Hypothalamus (tissue), 51 donors: ENCODE measurements at places on chromosomes 13 and 19.

GRCh38 chr13:113357529-113357928, 6.4 kb downstream of the GRTP1 start:
- DNase-seq: no peak

DNA sequence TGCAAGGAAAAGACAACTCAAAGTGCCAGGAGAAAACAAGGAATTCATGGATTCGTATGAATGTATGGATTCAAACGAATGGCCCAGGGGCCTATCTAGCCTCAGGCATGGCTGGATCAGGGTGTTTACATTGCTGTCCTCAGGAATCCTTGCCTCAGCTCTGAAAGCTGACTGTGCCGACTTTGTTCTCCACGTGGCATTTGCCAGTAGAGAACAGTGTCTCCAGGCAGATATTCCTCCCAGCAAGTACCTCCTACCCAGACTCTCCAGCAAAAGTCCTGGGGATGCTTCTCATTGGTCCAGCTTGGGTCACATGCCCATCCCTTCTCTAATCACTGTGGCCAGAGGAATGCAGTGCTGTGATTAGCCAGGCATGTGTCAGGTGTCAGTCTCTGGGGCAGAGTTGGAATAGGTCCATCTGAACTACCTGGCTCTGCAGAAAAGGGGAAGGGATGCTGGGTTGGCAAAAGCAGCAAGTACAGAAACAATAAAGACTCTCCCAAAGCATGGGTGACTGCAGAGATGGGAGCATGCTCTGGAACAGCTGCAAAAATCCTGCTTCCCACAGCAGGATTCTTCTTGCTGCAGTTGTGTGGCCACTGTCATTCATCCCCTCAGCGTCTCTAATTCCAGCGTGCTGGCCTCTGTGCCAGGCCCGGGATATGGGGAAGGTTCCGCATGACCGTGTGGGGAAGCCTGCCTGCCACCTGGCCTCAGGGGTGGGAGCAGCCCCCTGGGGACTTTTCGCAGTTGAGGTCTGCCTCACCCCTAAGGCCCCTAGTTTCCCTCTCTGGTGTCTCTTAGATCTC, 30.0 kb downstream of the CCNE1 start:
- DNase-seq: no peak

DNA sequence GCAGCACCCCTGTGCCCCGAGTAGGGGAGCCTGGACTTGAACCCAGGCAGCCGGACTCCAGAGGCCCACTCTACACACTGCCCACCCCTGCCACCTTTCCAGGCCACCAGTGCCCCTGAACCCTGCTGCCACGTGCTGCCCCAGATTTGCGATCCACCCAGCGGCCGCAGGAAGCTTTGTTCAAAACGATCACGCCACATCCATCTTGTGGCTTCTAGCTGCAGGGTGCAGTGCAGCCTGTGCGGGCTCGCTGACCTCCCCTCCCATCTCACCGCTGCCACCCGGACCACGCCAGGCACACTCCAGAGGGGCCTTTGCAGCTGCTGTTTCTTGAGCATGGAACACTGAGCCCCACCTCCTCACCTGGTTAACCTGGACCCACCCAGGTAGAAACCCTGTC, 3.8 kb downstream of the RAVER1 start:
- no peak for DNase-seq

GRCh38 chr13:71593566-71593965, 273.4 kb downstream of the DACH1 start:
- no peak for DNase-seq

GRCh38 chr13:94305934-94306333, 173.5 kb downstream of the DCT start:
- no peak for DNase-seq

GRCh38 chr13:93774506-93774905, 547.9 kb downstream of the GPC6 start:
- DNase-seq: no peak

GRCh38 chr19:45765702-45766295, 3.3 kb downstream of the SIX5 start:
- DNase-seq: no peak

- DNase-seq: no peak
Observed at GRCh38 chr13:74921326-74921725, 560.6 kb downstream of the TBC1D4 start.

DNA sequence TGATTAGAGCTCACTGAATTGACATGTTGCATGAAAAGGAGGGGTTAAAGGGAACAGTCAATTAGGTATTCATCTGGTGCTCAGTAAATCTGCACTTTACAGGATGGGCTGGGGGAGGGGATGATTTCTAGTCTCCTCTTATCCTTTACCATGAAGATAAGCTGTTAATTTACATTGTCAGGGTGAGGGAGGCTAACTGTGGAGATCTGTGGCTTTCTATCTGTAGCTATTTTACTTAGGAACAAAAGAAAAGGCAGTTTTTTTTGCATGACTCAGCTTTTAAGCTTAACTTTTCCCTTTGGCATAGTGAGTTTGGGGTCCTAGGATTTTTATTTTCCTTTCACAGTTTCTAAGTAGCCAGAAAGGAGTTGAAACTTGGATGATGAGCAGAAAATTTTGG, 253.3 kb downstream of the LMO7 start:
- DNase-seq: no peak

- no peak for DNase-seq
Observed at GRCh38 chr13:41605319-41606285, 148.3 kb downstream of the RGCC start.

DNA sequence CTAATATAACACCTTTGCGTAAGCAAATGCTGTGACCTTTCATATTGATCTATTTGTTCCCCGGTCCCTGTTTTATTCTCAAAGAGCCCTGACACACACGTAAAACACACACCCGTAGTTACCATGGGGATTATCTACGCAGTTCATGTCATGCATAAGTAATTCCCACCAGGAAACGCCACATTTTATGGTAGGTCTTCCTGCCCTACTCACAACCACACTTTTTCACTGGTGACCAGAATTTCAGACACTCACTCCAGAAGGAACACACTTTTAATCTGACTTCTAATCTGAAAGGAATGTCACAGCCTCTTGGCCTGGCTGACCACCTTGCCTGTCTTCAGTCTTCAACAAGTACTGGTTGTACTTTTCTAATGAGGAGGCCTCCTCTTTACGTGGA, 46.8 kb downstream of the SLC7A1 start:
- no peak for DNase-seq

GRCh38 chr13:87168390-87168789, 502.8 kb upstream of the SLITRK5 start:
- DNase-seq: no peak

DNA sequence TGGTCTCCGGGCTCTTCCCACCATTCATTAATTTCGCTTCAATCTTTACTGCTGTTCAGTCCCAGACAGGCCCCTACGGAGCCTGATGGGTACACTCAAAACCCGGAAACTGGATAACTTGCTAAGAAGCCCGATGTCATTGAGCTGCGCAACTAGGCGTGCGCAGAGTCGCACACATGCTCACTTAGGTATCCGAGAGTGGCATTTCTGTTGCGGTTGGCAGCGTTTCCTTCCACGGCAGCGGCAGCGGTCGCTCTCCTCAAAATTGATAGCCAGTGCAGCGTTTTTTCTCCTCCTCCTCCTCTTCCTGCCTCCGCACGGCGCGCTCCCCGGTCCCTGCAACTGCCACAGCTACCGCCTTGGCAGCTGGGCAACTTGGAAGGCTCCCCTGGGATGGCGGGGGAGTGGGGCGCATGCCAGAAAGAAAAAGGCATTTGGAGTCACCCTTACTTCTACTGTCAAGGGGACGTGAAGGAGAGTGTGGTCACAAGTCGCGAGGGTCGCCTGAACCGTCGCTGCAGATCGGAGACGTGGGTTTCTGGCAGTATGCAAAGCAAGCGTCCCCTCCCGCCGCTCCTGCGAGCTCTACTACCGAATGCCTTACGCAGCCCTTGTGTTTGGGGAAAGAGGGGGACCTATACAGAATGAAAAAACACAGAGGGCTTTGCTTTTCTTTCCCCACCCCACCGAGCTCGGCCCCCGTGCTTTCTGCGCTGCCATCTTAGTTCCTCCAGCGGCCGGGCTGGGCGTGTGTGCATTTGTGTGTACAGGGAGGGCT, 2.4 kb upstream of the MYCBP2 start:
- DNase-seq: peak; percentile 94

DNA sequence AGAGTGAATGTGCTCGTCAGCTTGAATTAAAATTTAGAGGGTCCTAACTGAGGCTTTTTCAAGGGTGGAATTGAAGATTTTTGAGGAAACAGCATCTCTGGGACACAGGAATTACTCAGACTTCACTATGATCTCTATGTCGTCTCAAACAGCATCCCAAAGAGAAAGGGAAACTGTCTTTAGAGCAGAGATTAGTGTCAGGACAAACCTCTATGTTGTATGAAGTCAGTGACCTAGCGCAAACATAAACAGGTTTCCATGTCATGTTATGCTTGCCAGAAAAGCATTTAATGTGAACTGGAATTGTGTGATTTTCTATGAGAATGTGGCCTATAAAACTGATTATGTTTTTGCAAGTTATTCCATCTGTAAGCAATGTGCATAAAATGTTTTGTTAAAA, 573.7 kb downstream of the GPC6 start:
- no peak for DNase-seq

GRCh38 chr19:17487284-17488121, 17.2 kb downstream of the SLC27A1 start:
- DNase-seq: no peak

DNA sequence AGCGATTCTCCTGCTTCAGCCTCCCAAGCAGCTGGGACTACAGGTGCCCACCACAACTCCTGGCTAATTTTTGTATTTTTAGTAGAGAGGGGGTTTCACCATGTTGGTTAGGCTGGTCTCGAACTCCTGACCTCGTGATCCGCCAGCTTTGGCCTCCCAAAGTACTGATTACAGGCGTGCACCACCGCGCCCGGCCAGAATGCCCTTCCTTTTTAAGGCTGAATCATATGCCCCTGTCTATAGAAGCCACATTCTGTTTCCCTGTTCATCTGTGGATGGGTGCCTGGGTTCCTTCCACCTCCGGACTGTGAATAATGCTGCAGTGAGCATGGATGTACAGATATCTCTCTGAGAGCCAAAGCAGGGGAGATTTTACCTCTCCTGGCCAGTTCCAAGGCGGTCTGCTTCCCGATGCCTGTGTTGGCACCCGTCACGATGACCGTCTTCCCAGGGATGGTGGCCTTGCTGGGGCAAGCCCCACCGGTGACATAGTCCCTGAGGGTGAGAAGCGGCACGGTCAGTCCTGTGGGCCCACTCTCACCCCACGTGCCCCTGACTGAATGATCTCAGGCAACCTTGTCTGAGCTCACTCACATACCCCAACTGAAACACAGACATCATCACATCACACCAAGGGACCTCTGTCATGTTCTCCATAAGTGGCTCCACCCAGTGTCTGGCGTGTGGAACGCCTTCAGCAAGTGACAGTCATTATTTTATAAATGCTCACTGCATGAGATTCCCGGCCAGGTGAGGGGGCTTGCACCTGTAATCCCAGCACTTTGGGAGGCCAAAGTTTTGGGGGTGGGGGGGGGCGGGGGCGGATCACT, 4.0 kb downstream of the RDH13 start:
- DNase-seq: no peak

- no peak for DNase-seq
Observed at GRCh38 chr19:35592226-35592625, 6.3 kb downstream of the PMIS2 start.

DNA sequence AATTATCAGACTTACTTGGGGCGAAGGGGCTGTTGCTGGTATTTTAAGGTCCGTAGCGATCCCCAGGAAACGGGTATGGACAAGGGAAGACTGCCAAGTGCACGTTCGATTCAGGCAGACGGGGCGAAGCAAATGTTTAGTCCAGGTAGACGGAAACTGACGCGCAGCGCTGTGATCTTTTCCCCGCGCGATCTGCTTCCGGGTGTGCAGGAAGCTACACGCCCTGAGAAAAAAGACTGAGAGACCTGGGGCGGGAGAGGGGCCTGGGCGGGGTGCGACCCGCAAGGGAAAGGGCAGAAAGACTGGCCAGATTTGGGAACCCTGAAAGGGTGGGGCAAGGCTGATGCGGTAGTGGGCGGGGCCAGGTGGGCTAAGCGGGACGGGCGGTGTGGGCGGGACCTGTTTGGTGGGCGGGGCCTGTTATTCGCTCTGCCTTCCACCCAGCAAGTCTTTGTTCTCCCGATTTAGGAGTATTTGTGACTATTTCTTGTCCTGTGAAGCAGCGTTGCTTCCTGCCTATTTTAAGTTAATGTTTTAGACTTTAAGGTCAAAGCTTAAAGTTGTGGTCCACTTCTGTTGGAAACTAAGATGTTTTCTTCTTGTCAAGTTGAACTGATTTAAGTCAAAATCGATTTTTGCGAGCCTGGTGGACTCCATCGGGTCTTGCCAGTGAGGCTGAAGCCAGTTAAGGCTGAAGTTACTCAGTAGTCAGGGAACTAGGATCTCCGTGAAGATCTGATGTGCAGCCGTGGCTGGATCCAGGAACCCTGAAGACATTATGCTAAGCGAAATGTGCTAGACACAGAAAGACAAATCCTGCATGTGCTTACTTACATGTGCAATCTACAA, at the start of gene ZNF836:
Gene ZNF836, minus strand, starts transcription at position 301 of the 849 bp plus-strand sequence. CDS start 3,549 bp downstream, outside the sequence.
- peak; percentile 87 for DNase-seq

- DNase-seq: no peak
Observed at GRCh38 chr19:36152352-36153091, at the start of gene COX7A1. Gene COX7A1, minus strand, starts transcription at chr19:36152447. Its CDS starts 40 bp downstream, at chr19:36152407.

DNA sequence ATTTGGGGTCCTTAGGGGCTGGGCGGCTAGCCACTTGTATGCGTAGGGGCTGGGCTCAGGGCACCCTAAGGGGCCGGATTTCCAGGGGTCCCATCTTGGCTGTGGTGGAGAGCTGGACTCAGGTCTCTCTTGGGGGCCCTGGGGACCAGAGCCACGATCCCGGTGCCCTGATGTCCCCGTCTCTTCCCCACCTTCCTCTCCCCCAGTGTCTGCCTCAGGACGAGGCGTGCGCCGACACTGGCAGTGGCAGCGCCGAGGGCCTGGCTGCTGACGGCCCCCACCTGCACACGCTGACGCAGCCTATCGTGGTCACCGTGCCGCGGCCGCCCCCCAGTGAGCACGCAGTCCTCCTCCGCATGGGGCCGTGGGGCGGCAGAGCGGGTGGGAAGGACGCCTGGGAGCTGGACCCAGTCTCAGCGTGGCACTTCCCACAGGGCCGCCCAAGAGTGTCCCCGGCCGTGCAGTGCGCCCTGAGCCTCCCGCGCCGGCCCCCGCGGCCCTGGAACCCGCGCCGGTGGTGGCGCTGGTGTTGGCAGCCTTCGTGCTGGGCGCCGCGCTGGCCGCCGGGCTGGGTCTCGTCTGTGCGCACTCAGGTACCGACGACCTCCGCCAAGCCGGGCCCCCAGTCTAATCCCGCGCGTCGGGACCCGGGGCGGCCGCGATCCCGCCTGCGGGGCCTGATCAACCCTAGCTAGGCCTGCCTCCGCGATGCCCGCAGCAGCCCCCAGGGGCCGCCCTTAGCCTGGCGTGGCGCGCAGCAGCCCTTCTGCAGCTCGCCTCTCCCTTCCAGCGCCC, 2.7 kb upstream of the SNAPC2 start:
- DNase-seq: no peak
